ENCODE measurements at places on chromosomes 2 and 18.

- no peak for DNase-seq
Observed at GRCh38 chr18:49972535-49972934, 159.2 kb upstream of the ACAA2 start.

GRCh38 chr18:57816208-57816954 lies 13.3 kb upstream of the ATP8B1 start:
- DNase-seq: no peak

- DNase-seq: no peak
Observed at GRCh38 chr2:64737547-64737946, 83.8 kb upstream of the SERTAD2 start.

- no peak for DNase-seq
Observed at GRCh38 chr18:72637299-72637698, 93.2 kb upstream of the CBLN2 start.

DNA sequence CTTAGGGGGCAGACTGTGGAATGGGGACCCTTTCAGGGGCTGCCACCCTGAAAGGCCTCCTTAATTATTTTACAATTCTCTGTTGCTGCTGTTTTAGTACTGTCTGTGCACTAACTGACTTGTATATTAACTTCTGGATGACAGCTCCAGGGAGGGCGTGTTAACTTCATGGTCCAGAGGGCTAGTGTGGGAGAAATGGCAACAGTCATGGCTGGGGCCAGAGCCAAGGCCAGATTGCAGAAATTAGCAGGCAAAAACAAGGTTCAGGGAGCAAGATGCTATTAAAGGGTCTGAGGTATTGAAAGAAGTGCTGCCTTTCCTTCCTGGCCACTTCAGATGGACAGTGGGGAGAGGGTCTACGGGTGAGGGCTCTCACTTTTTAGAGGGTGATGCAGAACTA lies 9.1 kb downstream of the WIPF1 start:
- no peak for DNase-seq

DNA sequence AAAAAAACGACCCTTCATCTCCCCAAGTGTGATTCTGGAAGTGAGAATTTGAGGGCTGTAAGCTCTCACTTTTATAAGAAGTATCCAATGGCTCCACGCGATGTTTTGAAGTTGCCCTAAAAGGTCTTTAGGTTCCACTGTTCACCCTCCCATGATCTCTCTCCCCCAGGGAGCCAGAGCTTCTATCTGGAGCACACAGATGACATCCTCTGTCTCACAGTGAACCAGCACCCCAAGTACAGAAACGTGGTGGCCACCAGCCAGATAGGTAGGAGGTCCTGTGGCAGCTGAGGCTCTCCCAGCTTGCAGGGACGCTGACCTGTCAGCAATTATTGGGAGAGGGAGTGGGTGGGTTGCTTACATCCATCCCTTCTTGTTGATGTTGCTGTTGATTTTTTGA lies 97.8 kb downstream of the RTN4 start:
- DNase-seq: no peak

GRCh38 chr2:116098049-116098448 lies 1655.6 kb downstream of the DPP10 start:
- DNase-seq: no peak

DNA sequence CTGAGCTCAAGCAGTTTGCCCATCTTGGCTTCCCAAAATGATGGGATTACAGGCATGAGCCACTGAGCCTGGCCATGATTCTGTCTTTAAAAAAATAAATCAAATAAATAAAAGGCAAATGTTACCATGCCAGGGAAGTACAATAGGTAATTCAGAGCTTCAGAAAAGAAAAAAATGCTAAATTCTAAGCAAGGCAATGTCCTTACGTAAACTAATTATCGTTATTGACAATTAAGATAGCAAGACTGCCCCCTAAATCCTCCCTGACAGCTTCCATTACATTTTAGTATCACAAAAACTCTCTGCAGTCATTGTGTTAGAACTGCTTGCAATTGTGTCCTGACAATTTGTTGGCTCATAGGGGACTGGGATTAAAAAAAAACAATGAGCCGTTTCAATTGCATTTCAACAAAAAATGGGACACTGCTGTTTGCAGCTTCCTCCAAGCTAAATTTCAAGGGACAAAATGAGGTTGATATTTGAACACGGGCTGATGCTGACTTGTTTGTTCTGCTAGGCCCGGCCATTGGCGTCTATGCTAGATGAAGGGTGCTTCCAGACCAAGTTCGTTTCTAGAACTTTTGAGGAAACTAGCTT lies 88.9 kb downstream of the MOGAT1 start:
- no peak for DNase-seq

DNA sequence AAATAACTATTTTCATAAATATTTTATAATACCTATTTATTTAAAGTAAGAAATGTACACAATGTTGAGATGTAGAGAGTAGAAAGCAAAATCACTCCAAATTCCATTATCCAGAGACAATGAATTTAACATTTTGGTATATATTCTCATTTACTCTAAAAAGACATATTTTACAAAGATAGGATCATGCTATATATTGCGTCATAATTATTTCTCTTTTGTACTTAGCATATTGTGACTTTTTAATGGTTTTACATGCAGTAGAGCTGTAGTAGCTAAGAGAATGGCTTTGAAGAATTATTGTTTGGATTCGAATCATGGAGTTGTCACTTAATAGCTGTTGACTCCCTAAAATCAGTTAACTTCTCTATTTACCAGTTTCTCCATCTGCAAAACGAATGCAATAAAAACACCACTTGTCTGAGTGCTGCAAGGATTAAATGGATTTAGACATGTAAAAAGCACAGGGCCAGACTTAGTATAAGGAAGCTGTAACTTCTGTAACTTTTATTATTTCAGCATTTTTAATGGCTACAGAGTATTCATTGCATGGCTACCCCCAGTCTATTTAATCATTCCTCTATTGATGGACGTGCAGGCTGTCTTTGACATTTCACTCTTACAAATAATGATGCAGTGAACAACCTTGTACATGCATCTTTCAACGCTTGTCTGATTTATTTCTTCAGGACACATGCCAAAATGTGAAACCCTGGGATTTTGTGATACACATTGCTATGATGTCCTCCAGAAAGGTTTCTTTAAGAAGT lies 33.2 kb downstream of the KCNS3 start:
- DNase-seq: no peak

- no peak for DNase-seq
Observed at GRCh38 chr2:9146646-9147045, 60.0 kb upstream of the ASAP2 start.

GRCh38 chr2:223993634-223994232 lies 36.5 kb downstream of the MRPL44 start:
- peak; percentile 45 for DNase-seq

All from naive B cell (primary cell).